ENCODE measurements at places on chromosomes 4 and X.

GRCh38 chr4:158229768-158230167 lies 19.5 kb downstream of the TMEM144 start:
- no peak for DNase-seq

- DNase-seq = no peak
Measured at GRCh38 chr4:122643257-122643656, 22.4 kb upstream of the IL21 start.

GRCh38 chrX:123860983-123861382 lies 1.1 kb downstream of the XIAP start:
- no peak for DNase-seq

DNA sequence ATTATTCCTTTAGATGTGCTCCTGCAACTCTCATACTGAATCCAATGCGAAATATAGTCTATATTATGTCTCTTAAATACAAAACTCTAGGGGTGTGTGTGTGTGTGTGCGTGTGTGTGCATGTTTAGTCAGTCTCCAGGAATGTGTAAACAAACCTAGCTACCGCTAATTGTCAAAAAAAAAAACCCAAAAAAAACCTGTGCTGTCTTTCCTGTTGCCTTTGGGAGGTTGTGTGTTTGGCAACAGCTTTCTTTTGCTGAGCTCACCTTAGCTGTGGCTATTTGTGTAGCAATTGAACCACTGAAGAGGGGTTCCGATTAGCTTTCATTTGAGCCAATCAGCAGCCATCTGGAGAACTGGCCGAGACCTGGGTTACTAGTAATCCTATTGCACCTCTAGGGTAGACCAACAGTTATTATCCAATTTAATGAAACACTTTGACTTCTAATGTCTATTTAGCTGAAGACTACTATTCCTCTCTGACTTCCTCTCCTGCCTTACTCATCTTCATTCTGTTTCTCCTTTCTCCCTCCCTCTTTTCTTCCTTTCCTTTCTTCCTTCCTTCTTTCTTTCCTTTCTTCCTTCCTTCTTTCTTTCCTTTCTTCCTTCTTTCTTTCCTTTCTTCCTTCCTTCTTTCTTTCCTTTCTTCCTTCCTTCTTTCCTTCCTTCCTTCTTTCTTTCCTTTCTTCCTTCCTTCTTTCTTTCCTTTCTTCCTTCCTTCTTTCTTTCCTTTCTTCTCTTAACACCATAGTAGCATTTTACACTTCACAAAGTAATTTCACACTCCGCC lies 471.1 kb downstream of the GBA3 start:
- DNase-seq = no peak

- DNase-seq = no peak
Measured at GRCh38 chr4:70586841-70587240, 5.2 kb upstream of the AMBN start.

DNA sequence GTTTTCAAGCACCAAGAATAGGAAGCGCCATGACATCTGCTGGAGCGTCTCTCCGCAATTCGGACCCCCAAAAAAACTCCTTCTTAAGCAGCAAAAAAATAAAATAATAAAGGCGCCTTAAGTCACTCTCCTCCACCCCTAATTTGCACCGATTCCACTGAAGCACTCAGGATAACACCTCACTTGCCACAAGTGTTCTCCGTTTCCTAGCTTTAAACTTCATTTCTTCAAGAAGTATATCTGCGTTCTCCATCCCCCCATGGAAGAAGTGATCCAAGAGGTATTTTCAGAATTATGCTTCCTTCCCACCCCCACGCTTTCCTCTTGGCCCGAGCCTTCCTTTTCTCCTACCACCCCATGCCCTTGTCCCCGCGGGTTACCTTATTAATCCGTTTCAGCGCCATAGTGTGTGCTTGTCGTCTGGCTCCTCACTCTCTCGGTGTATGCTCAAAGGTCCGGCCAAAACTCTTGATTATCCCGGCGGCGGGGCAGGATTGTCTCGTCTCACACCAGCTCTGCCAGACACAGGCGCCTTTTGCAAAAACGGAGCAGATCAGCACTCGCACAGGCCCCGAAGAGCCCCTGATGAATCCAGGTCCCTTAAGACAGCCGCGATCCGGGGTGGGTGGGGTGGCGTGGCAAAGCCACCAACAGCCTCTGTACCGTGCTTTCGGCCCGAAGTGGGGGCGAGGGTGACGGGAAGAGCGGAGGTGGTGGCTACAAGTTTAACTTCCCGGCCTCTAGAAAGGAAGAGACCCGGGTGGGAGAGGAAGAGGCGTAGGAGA lies 1.1 kb downstream of the UBE2D3 start:
- DNase-seq = no peak

GRCh38 chr4:37058826-37059225 lies 185.7 kb upstream of the NWD2 start:
- no peak for DNase-seq

DNA sequence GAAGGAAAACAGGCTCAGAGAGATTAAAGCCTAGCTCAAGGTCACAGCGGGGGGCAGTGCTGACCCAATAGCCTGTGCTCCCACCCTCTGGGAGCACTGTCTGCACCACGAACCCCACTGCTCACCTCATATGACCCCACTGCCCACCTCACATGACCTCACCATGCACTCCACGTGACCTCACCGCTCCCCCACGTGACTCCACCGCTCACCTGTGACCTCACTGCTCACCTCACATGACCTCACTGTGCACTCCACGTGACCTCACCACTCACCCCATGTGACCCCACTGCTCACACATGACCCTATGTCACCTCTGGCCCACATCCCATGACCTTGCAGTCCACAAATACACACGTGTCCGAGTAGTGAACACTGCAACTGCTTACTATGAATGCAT lies 55.4 kb downstream of the ACOX3 start:
- no peak for DNase-seq

All from GOT3 (cell line).